ENCODE measurements at places on chromosomes 5 and 9.

- no peak for DNase-seq
These were observed 101.6 kb downstream of the GABBR2 start for GRCh38 chr9:98607152-98607551.

DNA sequence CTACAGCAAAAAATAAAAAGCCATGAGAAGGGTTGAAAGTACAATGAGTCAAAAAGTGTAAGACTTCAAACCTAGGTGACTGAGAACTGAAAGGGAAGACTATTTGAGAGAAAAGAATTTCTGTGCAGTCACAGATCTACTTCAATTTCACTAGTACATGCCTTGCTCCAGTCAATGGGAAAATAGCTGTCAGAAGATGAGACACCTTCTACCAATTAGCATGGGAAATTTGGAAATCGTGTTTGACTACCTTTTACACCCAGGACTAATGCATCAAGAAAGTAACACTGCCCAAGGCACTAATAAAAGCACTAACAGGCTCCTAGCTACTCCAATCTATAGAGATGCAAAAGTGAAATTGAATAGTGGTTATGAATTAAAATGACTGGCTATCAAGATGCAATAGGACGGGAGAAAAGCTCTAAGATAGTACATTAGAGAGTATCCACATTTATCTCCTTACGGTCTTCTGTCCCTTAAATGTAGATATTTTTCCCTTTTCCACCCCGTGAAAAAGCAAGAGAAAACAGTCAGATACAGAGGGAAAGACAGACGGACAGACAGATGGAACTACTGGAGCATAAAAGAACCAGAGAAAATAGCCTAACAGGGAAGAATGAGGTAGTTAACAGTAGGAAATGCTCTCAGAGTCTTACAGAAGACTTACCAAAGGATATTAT lies 15.2 kb downstream of the ERP44 start:
- no peak for DNase-seq

- no peak for DNase-seq
These were observed 8.7 kb downstream of the STK10 start for GRCh38 chr5:172178991-172179989.

GRCh38 chr9:98438666-98439065 lies 183.2 kb upstream of the TBC1D2 start:
- no peak for DNase-seq

GRCh38 chr5:157165261-157165660 lies 803 bp downstream of the GARIN3 start:
- no peak for DNase-seq

GRCh38 chr9:108056084-108056804 lies 566.7 kb upstream of the KLF4 start:
- DNase-seq, result no peak

- no peak for DNase-seq
These were observed 76.9 kb upstream of the ADAMTSL1 start for GRCh38 chr9:18397076-18397475.

- DNase-seq, result no peak
These were observed 144.5 kb downstream of the SEC61B start for GRCh38 chr9:99366621-99367020.

DNA sequence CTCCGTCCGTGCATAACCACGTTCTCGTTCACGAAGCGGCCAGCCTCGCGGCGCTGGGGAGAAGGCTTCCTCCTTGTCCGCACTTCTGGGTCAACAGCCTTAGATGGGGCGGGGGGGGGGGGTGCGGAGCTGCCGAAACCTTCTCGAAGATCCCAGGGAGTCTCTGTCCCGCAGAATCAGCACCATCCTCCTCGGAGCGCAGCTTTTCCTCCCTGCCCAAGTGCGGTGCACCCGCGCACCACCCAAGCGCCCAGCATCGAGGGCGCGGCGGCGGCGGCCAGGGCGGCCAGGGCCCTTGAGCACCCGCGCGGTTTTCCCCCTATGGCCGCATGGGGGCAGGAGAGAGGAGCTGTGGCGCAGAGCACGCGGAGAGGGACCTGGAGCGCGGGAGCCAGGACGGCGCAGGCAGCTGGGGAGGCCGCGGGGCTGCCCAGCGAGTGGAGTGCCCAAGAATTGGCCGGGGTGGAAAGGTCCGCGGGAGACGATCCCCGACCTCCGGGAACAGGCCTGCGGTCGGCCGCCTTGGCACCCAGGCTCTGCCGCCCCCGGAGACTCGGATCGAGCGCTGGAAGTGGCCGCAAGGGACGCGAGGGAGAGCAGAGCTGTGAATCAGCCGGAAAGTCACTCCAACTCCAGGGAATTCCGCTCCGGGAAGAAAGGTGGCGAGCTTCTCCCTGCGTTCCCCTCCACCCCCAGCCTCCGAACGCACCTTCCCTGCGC lies 43.1 kb downstream of the TMEM174 start:
- peak; percentile 78 for DNase-seq

GRCh38 chr5:109080481-109080880 lies 329.3 kb downstream of the PJA2 start:
- DNase-seq, result no peak

- no peak for DNase-seq
These were observed 21.3 kb downstream of the NAIF1 start for GRCh38 chr9:128045831-128046230.

GRCh38 chr5:113302120-113302519 lies 132.7 kb downstream of the TSSK1B start:
- no peak for DNase-seq

GRCh38 chr5:91315701-91316100 lies 67.4 kb downstream of the ARRDC3 start:
- no peak for DNase-seq
